ENCODE measurements at places on chromosomes 3 and 15.

DNA sequence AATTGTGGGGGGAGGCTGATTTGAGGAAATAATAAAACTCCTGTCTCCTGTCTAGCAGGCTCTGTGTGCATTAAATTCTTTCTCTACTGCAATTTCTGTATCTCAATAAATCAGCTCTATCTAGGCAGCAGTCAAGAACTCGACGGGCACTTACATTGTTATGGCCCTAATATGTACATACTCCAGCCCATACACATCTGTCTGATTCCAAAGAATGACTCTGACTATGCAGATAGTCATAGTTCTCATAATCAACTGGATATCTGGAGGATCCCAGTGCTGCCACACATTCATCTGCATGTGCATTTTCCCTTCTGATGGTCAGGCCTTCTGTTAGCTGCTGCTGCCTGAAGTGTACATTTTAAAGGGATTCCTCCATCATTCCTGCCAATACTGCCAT is 114.6 kb downstream of the GABRB3 start:
- DNase-seq = no peak

DNA sequence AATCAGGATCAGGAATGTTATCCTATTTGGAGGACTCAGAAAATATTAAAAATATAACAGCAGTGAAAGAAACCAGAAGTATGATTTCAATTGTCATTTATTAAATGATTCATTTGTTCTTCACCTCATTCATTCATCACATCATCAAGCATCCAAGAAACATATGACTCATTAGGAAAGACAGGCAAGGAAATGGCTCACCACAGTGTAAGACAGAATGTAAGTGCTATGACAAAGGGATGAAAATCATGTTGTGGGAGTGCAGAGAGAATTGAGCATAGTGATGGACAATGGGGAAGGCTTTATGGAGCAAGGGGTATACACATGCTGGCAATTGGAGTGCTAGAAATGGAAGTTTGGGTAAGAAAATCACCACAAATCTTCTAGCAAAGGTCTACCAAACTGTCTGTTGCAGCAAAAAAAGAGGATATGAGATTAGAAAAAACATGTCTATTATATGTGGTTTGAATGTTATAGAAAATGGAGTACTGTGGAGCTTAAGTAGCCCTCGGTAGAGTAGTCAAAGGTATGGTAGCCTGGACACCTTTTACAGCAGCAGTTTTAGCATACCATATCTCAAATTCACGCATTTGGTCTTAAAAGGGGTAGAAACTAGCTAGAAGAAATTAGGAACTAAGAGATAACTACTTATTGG is 111.1 kb upstream of the GPR149 start:
- DNase-seq = no peak

GRCh38 chr15:82585072-82585471 is 44.8 kb upstream of the RPS17 start:
- no peak for DNase-seq

GRCh38 chr15:59952960-59953359 is 51.2 kb upstream of the FOXB1 start:
- DNase-seq = no peak

- no peak for DNase-seq
Observed at GRCh38 chr3:121943431-121943830, 49.2 kb downstream of the SLC15A2 start.

DNA sequence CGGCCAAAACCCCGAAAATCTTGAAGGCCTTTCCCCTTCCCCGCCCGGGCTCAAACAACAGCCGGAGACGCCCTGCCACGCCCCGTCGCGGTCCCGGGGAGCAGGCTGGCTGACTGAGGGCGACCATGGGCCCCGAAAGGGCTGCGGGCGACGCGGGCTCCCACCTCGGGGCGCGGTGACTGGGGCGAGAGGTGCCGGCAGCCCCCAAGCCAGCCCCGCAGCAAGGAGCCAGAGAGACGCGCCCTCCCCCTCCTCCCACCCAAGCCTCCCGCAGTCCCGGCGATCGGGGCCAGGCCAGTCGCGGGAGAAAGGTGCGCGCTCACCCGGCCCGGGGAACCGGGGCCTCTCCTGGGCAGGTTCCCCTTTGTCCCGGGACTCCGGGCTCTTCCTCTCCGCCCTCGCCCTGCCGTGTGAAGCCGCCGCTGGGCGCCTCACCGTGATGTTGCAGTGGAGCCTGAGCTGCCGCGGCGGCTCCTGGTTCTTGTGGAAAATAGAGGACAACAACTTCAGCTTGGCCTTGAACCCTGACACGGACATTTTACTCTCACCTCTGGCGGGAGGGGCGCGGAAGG is 30.6 kb upstream of the ZSCAN2 start:
- DNase-seq = peak; percentile 71

DNA sequence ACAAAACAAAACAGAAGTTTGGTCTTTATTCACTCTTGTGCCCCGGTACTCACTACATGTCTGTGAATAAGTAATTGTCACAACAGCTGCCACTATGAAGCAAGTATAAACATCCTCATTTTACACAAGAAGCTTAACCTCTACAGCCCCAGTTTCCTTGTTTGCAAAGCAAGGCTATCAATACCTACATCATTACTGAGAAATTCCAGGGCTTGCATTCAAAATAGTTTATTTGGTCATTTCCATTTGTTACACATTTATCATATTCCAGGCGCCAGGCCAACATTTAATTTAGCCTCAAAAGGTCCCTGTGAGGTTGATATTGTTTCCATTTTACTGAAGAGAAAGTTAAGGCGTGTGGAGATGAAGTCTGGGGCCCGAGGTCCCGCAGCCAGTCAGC is 161.4 kb upstream of the LRTM1 start:
- DNase-seq = no peak

DNA sequence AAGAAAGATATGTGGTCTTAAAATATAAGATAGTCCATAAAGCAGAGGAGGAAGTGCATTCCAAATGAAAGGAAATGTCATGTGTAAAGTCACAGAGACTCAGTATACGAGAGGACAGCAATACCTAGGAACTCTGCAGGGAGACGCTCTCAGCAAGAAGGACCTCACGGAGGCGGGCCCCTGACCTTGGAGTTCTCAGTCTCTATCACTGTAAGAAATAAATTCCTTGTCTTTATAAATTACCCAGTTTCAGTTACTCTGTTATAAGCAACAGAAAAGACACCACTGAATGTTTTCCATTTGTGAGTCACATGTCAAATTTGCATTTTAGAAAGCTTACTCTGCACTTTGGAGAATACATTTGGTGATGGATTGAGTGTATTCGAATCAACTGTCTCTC is 140.6 kb downstream of the GBE1 start:
- no peak for DNase-seq

GRCh38 chr15:90749754-90750153 is 32.6 kb downstream of the BLM start:
- DNase-seq = no peak

- DNase-seq = no peak
Observed at GRCh38 chr3:12585181-12585580, 28.3 kb downstream of the MKRN2 start.

DNA sequence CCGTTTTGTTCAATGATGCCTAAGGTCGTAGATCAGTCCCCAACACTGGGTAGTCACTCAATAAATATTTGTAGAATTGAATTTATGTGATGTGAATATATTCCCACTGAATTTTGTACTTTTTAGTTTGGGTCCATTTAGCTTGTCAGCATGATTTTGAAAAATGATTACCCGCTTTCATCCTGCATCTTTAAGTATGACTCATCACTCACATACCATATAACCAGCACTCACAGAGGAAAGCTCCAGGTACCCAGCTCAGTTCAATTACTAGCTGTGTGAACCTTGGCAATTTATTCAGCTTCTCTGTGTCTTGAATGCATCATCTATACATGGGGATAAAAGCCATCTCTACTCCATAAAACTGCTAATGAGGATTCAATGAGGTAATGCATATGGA is 2.2 kb upstream of the MLF1 start:
- DNase-seq = no peak

DNA sequence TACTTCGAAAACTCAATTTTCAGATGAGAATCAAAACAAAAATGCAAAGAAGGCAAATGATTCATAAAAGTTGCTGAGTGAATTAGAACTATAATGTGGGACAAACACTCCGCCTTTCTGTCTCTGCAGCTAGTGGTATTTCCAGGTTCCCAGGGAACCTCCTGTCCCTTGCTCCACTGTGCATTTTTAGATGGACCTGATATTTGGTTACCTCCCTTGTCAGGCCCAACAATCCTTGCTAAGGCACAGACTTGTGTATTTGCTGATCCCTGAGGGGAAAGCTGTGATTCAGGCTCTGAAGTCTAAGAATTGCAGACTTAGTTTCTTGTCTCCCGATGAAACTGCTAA is 162.7 kb downstream of the LPP start:
- no peak for DNase-seq

DNA sequence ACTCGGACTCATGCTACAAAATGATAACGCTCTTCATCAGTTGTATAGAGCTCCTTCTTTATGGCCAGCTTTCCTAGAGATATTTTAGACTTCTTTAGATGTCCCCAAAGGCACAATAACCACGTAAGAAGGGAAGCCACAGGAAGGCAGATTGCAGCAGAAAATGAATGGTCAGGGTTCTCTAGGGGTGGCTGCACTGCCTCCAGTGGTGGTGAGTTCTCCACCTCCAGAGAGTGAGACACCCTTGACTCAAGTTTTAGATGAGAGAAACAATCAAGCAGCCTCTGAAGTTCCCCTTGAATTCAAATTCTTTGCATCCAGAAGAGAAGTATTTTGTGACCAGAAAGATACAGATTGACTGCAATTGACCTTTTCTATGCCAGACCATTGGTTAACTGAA is 191.5 kb downstream of the TP63 start:
- DNase-seq = no peak

DNA sequence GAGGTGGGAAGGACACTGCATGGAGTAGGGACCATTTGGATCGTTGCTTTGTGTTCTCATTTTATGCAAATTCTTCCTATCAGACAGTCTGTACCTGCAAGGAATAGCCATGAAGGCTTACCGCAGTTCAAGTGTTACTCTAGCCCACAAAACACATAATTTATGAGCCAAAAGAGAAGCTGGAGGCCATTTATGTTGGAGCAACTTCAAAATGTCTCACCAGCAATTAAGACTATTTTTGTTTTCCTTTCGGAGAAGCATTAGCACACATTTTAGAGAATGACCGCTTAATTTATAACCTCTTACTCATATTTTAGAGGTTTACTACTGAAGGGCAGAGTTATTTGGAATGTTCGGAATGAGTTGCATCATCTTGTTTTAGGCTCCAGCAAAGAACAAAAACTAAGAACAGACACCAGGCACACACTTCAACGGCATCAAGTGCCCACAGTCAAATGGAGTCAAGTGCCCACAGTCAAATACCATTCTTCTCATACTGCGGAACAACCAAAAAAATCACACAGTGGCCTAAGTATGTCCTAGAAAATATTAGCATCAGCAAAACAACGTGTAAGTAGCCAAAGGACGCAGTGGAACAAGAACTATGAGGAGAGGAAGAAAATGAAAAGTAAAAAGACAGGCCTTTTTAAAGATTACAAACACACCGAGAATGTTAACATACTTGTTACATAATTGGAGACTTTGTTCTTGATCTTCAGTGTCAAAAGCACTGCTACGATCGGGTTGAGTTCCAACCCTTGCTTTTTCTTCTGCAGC is 17.5 kb upstream of the GOLGA8J start:
- no peak for DNase-seq

DNA sequence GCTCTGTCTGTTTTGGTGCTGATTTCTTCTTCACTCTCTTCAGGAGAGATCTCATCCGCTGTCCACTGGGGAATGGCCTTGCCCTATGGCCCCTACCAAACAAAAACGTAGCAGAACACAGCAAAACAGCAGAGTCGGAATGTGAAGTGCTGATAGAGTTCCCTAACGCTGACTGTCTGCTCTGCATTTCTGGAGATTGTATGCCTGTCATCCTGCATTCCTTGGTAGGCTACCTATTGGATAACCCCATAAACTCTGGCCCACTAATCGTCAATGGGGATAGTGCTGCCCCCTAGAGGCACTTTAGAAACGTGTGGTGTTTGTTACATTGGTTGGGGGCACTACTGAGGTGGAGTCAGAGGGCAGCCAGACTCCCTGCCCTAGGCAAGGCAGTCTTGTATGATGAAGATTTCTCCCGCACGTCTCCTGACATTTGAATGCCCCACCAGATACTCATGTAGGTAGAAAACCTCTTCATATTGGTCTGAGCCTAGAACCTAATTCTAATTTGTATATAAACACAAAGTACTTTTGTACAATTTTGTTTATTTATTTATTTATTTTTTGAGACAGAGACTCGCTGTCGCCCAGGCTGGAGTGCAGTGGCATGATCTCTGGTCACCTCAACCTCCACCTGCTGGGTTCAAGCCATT is 15.6 kb upstream of the MAGEF1 start:
- peak; percentile 80 for DNase-seq

DNA sequence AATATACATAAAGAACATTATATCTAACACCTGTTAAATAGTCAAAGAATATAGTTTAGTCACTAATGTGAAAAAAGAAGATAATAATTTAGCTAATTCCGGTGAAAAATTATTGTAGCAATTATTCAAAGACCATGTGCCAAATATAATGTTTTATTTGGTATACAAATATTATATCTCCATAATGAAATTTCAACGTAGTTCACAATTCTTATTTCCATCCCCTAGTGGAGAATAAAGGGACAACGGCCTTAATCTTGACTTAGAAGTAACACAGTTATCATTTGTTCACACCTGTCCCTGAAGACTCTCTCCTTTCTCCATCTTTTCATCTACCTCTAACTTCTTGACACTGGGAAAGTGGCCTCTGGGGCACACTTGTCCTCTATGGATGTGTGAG is 213.4 kb downstream of the ERC2 start:
- no peak for DNase-seq

DNA sequence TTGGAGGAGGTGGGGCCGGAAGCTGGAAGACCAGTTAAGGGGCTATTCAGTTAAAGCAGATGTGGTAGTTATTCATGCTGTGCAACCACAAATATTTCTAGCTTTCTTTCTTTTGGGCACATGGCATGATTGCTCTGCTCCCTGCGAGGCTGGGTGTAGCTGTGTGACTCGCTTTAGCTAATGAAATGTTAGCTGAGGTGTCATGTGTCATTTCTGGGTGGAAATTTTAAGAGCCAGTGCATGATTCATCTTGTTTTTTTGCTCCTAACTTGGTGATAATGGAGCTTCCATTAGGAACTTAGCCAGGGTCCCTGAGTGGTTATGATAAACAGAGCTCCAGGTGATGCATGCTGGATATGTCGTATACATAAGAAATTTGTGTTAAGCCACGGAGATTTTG is 300.6 kb downstream of the SATB1 start:
- DNase-seq = no peak

DNA sequence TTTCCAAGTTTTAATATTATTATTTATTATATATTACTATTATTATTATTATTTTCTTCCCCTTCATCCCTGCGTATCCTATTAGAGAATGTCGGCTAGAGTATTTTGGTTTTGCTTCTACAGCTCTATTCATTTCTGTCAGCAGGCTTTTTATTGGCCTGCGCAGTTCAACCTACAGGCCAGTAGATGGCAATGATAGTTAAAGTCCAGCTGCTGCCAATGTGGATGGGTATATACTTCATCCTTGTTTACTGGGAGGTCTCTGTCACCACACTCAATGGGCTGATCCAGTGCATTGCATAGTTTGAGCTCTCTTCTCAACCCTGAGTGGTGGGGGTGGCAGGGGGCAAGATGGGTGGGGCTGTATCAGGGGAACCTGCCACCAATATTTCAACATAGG is 799.8 kb downstream of the NSUN3 start:
- peak; percentile 60 for DNase-seq
